ENCODE measurements at places on chromosomes 13 and 19.

DNA sequence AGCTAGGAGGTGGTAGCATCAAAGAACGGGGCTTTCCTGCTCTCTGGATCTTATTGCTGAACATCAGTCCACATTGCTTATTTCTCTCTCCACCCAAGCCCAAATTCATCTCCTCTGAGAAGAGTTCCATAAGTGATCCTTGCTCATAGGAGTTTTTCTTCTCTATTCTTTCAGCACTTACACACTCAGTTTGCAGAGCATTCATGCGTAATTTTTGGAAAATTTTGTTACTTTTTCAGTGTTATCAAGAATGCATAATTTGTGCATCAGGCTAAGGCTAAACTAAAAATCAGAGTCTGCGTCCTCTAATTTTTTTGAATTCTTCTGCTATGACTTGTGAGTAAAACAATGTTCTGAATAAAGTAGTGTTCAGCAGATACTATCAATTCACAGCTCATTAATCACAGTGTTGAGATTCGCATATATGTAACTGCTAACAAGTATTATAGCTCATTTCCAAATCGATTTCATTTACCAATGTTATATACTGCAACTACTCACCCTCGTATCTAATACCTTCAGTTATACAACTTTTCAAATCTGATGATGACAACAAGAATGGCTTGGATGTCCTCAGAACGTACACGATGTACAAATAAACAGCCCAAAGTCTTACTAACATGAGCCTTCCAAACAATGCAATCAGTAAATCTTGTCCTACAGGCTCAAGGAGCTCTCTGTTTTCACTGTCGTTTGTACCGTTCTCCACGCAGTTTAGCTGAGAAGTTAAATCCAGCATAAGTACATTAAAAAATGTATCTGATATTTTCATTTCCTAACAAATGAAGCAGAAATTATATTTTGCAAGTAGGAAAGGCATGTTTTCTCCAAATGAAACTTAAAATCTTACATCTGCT lies 36.4 kb upstream of the STARD13 start:
- no peak for DNase-seq

DNA sequence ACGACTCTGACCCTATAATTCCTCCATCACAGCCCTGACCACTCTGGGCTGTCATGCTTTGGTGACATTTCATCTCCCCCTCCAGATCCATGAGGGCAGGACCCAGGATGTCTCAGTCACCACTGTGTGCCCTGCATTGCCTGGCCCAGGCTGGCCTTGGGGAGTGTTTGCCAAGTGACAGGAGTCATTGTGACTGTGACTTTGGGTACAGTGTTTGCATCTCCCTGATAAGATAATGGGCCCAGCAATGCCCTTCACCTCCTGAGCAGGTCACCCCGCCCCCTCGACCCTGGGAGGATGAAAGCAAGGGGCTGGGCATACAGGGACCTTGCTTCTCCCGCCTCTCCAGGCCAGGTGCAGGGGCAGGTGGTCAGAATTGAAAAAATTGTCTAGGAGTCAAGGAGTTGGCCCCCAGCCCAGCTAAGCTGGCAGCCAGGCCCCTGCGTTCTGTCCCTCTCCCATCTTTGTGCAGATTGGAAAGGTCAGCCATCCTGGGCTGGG lies 5.9 kb upstream of the ATP4A start:
- DNase-seq: no peak

DNA sequence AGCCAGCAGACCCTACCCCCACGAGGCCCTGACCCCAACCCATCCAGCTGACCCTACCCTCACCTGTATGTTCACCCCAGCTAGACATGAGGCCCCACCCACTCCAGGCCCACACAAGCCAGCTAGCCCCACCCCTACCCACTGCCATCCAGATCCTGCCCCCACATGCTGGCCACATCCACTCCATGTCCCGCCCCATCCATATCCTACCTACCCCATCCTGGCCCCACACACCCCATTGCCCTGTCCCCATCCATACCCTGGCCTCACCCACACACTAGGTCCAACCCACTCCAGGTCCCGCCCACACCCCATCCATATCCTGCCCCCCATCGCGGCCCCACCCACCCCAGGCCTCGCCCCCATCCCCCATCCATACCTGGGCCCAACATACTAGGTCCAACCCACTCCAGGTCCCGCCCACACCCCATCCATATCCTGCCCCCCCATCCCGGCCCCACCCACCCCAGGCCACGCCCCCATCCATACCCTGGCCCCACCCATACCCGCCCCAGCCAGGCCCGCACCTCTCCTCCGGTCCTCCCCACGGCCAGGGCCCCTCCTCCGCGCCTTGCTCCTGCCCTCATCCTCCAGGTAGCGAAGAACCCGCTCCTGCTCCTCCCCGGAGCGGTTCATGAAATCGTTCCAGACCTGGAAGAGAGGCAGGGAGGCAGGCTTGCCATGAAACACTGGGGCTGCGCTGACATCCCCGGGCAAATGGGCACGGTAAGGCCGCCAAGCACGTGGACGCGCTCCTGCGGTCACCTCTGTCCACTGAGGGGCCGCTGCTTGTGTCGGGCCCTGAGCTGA lies 7.2 kb downstream of the RNU6-9 start:
- peak; percentile 72 for DNase-seq

- DNase-seq: no peak
These were observed 50.7 kb upstream of the DIAPH3 start for GRCh38 chr13:60214213-60215055.

GRCh38 chr19:29549105-29550070 lies 23.6 kb downstream of the VSTM2B start:
- no peak for DNase-seq

DNA sequence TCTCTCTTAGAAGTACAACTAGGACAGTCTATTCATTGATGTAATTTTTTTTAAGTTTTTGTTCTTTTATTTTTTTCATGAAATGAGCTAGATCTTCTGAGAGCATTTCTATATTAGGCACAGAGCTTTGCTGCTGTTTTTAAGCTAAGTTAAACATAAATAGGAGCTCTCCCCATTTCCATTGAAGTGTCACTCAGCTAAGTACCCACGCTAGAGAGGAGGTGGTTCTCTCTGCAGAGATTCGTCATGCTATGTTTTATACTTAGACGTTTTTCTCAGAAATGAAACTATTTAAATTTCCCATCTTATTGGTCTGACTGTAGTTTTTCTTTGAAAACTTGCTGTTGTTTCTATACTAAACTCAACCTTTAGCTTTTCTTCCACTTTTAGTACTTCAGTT lies 271.5 kb downstream of the PCDH9 start:
- DNase-seq: no peak

DNA sequence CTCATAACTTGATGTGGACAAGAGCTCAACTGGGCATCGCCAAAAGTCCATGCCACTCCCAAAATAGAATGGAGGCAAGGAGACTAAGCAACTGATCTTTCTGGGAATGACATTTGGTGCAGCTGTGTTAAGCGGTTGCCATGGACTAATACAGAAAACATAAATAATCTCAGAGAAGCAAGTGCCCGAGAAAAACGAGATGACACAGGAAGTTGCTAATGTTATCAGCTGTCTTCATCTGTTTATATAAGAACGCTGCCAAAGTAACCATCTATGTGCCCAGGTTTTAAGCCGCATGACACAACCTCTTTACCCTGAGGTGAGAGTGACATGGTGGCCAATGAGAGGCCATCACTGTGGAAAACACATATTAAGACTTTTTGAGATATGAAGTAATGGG lies 54.9 kb upstream of the SACS start:
- DNase-seq: no peak

DNA sequence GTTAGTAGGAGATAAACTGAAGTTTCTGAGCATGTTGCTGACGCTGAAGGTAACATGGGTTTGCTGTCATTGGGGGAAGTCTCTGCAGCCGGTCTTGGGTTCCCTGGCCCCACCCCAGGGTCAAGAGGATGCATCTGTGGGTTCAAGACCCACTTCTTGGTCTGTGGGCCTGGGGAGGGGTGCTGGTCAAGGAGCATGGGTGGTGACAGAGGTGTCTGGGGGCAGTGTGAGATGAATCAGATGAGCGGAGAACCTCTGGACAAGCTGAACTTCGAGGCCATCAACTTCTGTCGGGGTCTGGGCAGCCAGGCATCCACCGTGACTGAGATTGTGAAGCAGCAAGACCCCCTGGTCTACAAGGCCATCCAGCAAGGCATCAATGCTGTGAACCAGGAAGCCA lies 51.9 kb downstream of the ACSBG2 start:
- no peak for DNase-seq

DNA sequence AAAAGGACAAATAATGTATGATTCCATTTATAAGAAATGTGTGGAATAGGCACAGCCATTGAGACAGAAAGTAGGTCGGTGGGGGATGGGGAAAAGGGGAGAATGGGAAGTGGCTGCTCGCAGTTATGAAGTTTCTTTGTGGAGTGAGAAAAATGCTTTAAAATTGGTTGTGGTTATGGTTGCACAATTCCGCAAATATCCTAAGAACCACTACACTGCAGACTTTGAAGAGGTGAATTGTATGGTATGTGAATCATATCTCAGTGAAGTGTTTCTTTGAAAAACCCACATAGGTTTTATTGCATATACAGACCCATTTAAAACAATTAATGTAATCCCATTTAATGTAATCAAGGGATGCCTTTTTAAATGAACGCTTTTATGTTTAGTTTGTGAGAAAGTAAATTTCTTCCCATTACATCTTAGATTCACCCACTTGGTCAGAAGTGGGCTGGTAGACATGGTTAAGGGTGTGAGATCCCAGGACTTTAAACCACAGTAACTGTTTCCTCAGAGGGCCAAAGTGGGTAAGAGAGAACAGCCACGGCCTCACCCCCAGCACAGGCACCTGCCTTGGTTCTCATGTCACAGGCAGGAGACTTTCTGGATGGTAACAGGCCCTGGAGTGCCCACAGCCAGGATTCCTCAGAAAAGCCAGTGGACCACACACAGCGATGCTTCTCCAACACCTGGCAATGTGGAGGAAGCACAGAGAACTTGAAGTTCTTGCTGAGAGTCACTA lies 119.3 kb upstream of the GJB6 start:
- no peak for DNase-seq

DNA sequence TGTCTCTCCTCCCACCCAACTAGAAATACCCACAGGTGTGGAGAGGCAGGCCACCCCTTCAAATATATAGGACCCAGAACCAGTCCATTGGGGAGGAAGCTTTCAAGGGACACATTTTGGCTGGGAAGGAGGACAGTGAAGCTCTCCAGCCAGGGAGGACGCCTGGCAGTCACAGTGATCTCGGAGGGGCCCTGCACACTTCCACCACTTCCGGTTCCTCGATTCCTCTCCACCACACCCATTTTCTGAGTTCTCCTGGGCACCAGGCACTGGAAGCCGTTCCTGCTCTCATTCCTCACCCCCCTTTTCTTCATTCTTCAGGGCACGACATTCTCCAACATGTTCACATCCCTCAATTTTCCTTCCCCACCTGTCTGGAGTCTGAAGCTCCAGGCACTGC lies 30.4 kb upstream of the CEACAM21 start:
- no peak for DNase-seq

GRCh38 chr19:33062902-33063301 lies 1.8 kb downstream of the RHPN2 start:
- DNase-seq: no peak

Data from H54 (cell line).